ENCODE measurements at places on chromosomes 13 and 19.

- DNase-seq: no peak
These were observed 8.7 kb upstream of the IZUMO2 start for GRCh38 chr19:50171752-50172151.

DNA sequence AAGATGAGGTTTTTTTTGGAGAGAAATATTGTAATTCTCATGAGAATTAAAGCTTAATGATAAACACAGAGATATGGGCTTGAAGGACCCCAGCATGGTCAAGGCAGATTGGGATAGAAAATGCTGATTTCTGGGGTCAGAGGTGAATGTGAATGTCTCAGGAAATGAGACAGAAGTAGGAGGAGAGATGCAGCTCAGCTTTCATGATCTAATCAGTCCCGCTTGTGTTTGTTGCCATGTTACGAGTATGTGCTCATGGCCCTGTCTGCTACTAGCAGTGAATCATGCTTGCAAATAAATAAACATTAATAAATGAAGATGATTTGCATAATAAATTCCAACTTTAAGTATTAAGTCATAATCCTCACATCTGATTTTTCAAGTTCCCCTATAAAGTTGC lies 23.0 kb upstream of the NDFIP2 start:
- no peak for DNase-seq

DNA sequence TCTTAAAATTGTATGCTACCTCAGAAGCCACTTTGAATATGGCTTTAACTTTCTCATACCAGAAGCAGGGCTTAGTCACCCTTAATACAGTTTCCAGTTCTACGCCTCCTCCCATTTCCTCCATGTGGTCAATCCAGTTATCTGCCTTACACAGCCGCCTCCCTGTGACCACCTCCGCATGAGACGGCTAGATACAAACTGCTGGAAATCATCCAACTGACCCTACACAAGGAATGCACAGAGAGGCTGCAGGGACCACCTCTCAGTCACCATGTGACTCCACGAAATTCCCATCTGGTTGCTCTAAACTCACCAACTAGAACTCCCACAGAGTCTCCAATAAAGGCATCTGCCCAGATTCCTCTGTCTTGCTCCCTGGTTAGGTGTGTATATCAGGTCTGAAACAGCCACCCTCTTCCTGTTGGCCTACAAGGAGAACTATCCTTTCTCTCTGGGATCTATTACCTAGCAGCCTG lies 6.8 kb downstream of the ZNF564 start:
- DNase-seq: no peak

DNA sequence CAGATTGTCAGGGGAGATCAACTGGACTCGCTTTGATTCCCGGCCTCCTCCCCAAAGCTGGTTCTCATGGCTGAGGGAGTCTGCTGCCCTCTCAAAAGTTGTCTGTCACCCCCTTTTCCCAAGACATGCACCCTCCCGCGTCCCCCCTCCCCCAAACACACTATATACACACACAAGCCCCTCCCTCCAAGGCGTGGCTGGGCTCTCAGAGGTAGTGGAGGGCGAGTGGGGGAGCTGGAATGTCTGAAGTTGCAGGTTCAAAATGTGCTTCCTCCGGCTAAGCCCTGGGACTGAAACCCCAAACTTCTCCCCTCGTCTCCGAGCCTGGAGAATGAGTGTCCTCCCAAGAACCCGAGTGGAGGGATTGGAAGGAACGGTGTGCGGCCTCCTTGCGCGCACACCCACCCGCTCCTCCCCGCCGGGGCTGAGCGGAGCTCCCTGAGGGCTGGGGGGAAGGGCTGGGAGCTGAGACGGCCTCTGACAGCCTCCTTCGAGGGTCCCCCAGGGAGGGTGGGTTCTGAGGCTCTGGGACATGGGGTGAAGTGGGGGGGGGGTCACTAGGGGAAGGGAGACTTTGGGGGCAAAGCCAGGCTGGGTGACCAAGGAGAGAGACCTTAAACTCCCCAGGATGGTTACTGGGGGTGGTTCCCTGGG lies 9.9 kb upstream of the MEIS3 start:
- peak; percentile 18 for DNase-seq

DNA sequence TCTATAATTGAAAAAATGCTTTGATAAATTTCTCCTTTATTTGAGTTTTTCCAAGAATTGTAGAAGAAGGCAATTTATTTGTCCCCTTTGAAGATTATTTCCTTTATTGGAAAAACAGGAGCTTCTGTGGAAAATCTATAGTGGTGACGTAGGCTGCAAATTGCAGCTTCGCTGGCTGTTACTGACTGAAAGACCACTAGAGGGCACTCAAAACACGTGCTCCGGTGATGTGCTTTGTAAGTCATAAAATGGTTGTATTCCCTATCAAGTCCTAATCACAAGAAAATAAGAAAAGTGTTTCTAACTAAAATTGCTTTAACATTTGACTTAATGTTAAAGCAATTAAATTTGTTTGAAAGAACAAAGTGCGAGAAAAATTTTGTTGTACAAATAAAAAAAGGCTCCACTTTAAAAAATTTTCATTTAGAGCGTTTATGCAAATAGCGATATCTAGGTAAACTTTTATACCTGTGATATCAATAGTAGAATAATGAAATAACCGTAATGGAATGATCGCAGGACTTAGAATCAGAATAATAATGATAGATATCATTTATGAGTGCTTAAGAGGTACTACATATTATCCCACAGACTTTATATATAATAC lies 638.2 kb upstream of the SPRY2 start:
- DNase-seq: peak; percentile 39

DNA sequence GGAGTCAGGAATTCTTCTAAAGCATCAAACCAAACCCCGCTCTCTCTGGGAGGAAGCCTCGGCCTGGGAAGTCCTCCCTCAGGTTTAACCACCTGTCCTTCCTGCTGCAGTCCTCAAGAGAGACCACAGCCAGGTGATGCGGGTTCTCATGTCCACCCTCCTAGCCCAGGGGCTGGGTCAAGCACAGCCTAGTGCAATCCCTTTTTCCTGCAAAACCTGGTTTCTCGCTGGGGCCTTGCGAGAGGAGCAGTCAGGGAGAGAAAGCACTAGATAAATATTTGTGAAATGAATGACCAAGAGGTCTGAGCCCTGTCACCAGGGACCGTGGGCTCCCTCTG lies 2.4 kb downstream of the SLC8A2 start:
- DNase-seq: no peak

DNA sequence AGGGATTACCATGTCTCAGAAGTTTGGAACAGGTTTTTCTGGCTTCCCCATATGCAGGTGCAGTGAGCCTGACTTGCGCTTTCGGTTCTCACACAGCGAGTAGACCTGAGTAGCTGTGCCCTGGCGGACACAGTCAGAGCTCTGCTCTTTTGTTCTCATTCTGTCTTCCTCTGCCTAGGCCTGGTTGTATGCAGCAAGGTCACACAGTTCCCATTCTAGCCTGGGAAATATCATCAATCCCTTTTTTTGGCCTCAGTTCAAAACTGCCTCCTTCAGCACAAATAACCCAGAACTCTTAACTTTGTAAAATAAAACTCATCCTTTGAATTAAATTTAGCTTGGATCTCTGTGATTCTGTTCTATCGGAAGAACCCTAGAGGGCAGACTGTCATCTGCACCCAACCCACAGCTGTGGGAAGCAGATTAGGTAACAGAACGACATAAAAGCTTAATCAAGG lies 10.2 kb downstream of the OXGR1 start:
- DNase-seq: peak; percentile 7

GRCh38 chr19:51258165-51259160 lies 7.6 kb downstream of the SIGLECL1 start:
- DNase-seq: no peak

DNA sequence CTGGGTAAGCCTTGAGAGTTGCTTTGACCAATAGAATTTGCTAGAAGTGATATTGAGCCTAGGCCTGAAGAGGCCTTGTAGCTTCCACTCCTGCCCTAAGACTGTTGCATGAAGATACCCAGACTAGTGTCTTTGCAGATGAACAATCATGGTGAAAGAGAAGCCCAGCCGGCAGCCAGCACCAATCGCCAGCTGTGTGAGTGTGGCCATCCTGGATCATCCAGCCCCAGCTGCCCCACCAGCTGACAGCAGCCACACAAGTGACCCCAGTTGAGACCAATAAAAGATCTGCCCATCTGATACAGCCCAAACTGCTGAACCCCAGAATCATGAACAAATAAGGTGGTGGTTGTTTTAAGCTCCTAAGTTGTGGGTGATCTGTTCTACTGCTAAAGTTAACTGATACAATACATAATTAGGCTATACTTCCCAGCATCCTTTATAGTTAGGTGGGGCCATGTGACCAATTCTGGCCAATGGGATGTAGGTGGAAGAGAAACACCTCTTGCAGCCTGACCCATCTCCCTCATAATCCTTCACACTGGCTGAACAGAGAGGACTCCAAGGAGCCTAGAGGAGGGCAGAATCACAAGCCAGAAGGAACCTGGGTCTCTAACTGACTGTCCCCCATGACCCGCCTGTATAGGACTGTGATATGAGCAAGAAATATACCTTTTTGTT lies 9.4 kb upstream of the ZNF428 start:
- no peak for DNase-seq

- no peak for DNase-seq
These were observed 48.7 kb downstream of the ZIC5 start for GRCh38 chr13:99922631-99923404.

- no peak for DNase-seq
These were observed 34.1 kb downstream of the SMAD9 start for GRCh38 chr13:36885901-36886300.

DNA sequence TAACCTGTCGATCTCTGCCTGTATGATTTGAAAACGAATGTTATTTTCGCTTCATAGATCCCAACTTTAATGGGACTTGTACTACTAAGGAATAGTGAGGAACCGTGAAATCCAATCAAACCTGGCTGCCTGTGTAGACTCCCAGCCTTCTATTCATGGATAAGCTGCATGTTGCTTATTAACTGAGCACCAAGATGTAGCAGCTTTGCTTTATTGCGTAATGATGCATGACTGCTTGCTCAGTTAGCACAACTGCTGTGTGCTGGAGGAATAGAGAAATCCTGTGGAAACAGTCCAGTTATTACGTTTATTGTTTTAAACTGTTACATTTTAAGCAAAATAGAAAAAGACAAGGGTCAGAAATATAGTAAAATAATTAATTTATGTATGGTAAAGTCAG lies 108.2 kb downstream of the SHISA2 start:
- no peak for DNase-seq

- DNase-seq: no peak
These were observed 27.1 kb downstream of the NKPD1 start for GRCh38 chr19:45133661-45134060.

DNA sequence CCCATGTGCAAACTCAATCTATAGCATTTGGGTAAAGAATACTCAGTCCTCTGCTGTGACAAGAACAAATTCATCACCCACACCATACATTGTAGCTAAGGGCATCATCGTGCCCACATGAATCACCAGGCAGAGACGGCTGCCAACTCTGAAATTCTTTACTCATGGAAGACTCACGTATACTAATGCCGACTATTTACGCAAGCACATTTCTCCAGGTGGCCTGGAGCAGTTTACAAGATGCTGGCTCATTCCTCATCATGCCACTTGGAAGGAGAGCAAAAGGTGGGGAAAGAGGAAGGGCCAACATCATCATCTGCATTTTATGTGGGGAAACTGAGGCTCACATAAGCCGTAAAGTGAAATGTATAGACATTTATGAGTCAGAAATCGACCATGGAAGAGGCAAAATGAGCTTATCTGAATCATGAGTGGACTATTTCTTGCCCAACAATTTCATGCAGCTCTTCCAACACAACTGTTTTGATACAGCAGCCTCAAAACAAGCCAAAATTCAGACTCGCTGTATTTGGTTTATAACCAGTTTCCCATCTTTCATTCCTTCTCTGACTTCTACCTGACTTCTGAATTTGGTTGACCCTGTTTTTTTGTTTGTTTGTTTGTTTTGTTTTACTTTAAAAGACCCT lies 213.9 kb upstream of the SERP2 start:
- DNase-seq: no peak

DNA sequence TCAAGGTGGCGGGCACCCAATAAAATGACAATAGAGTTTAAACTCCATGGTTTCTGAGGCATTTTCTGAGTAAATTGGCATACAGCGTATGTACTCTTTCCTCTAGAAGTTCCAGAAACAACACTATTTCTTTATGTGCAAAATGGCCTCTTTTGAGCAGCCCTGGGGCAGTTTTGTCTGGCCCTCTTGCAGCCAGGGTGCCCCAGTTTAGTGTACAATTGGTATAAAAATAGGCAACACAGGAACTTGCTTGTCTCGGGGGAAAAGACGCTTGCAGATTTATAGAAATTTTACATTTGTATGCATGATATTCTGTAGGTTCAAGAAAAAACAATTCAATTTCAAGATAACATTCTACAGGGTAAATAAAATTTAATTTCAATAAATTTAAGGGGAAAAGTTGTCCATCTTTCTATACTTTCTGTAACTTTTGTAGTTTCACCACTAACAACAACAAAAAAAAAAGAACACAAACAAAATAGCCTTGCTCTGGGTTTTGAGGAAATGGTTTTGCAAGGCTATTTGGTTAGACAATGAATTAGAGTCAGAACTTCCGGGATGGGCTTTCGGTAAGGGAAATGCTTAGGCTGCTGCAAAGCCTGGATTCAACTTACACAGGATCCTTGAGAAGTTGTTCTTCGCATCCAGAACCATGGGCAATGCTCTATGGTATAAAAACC lies 45.3 kb downstream of the LRCH1 start:
- DNase-seq: no peak

DNA sequence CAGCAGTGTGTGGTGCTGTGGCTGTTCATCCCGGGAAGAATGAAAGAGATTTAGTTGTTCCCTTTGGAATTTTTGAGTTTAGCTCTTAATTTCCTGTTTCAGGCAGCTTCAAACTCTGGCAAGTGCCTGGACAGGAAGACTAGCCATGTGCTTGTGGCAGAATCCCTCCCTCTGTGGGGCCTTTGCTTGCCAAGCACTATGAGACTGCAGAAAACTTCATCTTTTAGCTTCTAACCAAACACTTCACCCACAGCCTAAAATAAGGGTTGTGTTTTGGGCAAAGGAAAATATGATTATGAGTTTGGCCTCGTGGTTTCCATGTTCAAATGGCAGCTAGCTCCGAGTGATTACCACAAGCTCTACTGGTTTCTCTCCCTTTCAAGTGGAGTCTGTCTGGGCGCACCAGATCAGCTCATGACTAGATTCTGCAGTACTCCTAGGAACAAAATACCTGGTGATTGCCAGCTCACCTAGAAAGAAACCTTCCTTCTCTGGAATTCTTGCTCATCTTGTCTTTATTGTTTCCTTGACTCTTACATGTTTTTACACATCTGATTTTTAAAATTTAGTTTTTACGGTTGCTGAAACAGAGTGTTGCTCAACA lies 707.5 kb downstream of the SLITRK6 start:
- DNase-seq: no peak

DNA sequence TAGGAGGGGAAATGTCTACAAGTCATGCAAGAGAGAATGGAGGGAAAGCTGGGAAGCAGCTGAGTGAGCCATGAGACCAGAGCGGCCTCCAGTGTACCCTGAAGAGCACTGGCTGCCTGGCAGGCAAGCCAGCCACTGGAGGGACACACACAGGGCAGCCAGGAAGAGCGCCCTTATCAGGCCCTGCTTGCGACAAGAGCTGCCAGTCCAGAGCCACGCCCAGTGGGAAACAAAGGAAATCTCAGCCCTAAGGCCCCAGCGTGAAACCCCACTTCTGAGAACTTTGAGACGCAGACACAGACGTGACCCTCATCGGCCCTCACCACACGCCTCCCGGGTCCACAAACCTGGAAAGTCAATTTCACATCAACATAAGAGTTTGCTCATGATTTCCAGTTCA lies 105.0 kb downstream of the STK24 start:
- DNase-seq: no peak

- no peak for DNase-seq
These were observed 391.6 kb downstream of the PCDH20 start for GRCh38 chr13:61024046-61024445.
